Renal cortical epithelial cell (primary cell): ENCODE measurements at places on chromosomes 3 and 15.

DNA sequence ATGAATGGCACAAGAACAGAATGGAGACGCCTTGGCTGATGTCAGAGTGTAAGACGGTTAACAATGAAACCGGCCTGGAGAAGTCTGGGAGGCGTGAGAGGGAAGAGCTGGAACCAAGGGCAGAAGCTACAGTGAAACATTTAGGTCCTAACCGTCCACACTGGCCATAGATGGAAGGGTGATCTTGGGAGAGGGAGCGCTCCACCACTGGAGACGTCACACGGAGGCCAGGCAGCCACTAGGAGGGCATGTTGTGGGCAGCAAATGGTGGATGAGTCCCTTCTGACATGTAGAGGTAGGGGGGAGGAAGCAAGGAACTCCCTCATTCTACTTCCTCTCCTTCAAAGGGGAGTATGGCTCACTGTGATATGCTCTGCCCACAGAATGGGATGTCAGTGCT, 23.8 kb downstream of the FEM1B start:
- DNase-seq, result no peak

- DNase-seq, result peak; percentile 79
These were observed 44.3 kb upstream of the MRPS22 start for GRCh38 chr3:139299261-139300132.

GRCh38 chr15:27869697-27870281, 229.3 kb downstream of the OCA2 start:
- no peak for DNase-seq

DNA sequence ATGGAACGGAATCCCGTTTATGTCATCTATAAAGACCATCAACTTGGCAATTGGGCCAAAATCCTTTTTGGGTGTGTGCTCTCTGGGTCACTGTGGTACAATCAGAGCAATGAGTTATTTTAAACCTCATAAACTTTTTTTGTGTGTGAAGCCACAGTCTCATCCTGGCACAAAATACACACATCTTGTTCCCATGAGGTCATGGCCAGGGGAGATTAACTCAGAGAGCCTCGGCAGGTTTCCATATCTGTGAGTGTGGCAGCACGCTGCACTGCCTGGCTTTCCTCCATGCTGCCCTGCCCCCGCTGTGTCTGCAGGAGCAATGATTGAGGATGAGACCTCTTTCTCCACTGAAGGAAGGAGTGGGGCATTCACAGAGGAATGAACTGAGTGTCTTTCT, 54.0 kb upstream of the DLG1 start:
- DNase-seq, result no peak

- DNase-seq, result no peak
These were observed 59.4 kb upstream of the NEO1 start for GRCh38 chr15:72992841-72993252.

DNA sequence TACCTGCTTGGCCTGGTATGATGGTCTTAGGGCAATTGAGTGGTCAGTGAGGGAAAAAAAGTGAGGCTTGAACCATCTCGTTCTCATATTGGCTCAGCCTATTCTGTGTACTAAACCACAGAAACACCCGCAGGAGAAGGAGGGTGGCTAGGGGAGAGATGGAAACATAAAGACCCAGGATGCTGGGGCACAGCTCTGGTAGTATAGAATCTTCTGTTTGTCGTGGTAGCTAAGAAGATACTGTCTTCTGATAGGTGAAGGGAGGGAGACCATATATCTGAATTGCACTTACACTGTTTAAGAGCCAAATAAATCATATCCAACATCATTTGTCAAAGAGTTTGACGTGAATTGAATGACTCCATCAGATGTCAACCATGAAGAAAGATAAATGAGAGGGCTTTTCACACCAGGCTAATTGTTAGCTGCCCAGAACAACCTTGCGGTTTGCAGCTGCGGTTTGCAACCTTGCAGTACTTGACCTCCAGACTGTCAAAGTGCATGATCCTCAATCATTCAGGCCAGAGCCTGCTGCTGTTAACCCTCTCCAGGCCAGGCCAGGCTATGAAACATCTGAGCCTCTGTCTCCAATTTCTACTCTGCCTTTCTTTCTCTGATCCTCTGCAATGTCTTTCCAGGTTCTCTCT, 40.9 kb upstream of the PIK3R4 start:
- no peak for DNase-seq

- no peak for DNase-seq
These were observed 34.4 kb downstream of the BOC start for GRCh38 chr3:113245761-113246161.
